Activated CD4-positive, alpha-beta T cell treated with anti-CD3 and anti-CD28 coated beads for 24 hours (primary cell): ENCODE measurements at places on chromosomes 7 and 10.

GRCh38 chr10:75632805-75633462 lies 201.5 kb downstream of the LRMDA start:
- DNase-seq: no peak

DNA sequence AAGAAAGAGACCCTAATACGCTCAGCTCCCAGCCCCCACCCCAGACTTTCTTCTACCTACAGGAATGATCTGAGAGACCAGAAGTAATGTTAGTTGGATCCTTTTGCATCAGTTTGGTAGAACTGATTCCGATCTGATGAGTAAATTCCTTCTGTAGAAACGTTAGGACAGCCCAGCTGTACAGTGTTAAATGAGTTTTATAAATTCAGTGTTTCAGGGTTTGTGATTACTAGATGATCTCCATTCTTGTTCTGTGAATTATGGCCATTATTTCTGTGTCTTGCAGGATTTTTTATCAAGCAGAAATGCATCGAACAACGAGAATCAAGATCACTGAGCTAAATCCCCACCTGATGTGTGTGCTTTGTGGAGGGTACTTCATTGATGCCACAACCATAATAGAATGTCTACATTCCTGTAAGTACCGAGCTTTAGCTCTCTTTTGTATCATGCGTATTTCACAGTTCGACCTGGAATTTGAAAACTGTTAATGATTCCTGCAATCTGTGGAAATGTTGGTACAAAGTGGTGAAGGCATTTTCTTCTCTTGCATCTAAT lies 5.3 kb downstream of the BMI1 start:
- DNase-seq: no peak

- DNase-seq: no peak
Measured at GRCh38 chr10:72688208-72688651, 3.7 kb upstream of the MCU start.

GRCh38 chr7:151281686-151282085 lies 33.2 kb upstream of the SMARCD3 start:
- DNase-seq: no peak

GRCh38 chr10:1310271-1310789 lies 254.1 kb downstream of the WDR37 start:
- no peak for DNase-seq

GRCh38 chr7:29158795-29159423 lies 12.6 kb upstream of the CPVL start:
- no peak for DNase-seq
